Midbrain (tissue), 1 donor: ENCODE measurements at places on chromosomes 11 and 22.

DNA sequence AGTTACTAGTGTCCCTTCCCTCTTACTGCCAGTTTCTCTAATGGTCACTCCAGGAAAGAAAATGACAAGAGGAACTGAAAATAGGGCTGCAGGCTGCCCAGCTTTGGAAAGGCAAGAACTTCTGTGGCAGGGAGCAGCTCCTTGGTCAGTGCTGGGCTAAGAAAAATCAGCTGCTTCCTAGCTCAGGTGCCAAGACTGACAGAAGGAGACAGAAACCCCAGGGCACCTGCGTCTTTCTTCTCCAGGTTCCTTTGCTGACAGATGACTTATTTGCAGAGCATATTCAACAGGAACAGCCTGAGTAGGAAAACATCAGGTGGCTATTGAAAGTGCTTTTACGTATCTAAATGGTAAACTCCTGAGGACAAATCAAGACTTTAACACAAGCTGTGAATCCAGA, 25.4 kb downstream of the MAML2 start:
- DNase-seq = peak; percentile 8

DNA sequence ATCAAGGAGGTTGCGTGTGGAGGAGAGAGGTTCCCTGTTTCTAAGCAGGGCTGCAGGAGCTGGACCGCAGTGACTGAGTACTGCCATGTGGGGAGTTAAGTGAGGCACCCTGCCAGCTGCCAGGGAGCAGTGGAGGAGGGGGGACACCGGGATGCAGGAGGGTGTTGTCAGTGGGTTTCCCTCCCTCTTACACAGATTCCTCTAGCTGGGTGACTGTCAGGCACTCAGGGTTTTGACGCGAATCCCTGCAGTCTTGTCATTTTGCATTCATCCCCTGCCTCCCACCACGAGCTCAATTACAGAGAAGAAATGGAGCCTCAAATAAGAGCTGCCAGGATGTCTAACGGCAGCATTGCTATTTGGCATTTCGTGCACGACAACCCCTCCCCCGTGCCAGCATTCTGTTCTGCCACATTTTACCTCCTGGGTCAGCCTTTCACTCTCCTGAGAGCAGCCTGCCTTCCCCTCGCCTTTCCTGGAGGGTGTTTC, 119.8 kb upstream of the SORL1-AS1 start:
- peak; percentile 75 for DNase-seq

DNA sequence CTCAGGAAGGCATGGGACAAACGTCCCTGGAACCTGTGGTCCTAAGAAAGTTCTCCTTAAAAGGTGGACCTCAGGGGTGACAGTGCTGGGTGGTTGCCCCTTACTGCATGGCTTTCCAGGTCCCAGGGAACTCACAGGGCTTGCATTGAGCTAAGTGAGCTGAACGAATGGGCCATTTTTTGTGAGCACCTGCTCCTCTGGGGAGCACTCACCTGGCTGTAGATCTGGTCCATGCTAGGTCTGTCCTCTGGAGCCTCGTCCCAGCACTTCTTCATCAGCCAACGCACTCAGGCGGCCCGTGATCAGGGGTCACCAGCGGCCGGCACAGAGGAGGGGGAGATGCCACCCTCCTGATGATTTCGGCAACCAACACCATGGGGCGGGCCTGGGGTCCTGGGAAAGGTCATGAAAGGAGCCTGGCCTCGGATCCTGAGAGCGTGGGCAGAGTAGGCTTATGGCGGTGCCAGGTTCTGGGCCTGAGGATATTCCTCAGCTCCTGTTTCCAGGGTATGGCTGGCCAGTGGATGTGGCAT, 36.8 kb upstream of the LRRC32 start:
- no peak for DNase-seq

- no peak for DNase-seq
Observed at GRCh38 chr22:41308054-41308453, 6.7 kb downstream of the ZC3H7B start.

DNA sequence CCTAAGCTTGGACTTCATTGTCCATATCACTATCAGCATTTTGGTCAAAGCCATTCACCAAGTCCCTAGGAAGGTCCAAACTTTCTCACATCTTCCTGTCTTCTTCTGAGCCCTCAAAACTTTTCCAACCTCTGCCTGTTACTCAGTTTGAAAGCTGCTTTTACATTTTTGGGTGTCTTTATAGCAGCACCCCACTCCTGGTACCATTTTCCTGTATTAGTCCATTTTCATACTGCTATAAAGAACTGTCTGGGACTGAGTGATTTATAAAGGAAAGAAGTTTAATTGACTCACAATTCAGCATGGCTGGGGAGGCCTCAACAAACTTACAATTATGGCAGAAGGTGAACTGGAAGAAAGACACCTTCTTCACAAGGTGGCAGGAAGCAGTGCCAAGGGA, 717.0 kb upstream of the CCDC90B start:
- no peak for DNase-seq

GRCh38 chr11:66863428-66864125, 6.7 kb downstream of the LRFN4 start:
- DNase-seq = no peak

- no peak for DNase-seq
Observed at GRCh38 chr11:46336563-46337180, 10.6 kb upstream of the DGKZ start.

GRCh38 chr11:2410616-2411015, 10.1 kb downstream of the TSSC4 start:
- no peak for DNase-seq

DNA sequence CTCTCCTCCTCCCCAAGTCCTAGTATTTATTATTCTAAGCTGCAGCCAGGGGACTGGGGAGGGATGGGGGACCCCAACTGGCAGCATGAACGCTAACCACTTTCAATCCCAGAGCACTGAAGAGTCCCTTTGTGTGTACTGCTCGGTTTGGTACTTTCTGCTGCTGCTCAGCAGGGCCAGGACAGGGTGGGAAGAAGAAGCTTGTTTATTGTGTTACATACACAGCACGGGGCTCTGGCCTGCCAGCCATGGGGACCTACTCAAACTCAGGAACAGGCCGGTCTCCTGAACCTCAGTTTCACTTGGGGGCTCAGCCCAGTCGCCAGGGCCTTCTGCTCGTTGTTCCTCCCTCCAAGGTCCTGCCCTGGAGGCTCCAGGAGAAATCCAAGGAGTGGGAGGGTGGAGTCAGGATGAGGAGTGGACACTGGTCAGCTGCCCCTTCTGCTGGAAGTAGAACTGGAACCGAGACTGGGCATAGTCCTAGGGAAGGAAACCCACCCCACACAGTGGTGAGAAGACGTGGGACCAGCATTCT, 616 bp upstream of the CPT1B start:
- peak; percentile 10 for DNase-seq

DNA sequence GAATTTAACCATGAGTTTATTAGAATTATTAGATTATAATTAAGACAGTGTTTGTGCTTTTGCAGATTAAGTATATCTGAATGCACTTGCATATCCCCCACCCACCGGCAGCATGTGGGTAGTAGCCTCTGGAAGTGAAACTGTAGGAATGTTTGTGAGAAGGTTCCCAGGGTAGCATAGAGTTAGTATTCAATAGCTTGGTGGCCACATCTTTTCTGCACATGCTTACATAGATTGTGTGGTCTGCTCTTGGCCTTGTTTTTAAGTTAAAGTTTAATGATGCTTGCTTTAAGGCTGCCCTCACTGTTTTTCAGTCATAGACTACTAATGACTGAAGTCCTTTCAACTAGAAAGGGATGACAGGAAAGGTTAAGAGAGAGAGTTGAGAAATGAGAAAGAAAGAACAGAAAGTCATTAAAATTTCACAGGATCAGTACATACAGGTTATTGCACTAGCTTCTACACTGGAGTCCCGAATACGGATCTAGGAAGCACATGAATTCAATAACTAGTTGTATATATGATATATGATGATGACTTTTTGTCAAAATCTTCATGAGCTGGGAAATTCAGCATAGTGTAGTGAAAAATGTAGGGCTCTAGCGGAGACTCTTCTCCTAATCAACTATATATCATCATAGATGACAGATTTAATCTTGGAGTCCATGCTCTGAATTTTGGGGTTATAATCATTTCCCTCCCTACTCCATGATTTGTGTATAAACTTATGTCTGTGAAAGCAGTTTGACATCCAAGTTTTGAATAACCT, 137.1 kb downstream of the ARHGAP42 start:
- DNase-seq = no peak

DNA sequence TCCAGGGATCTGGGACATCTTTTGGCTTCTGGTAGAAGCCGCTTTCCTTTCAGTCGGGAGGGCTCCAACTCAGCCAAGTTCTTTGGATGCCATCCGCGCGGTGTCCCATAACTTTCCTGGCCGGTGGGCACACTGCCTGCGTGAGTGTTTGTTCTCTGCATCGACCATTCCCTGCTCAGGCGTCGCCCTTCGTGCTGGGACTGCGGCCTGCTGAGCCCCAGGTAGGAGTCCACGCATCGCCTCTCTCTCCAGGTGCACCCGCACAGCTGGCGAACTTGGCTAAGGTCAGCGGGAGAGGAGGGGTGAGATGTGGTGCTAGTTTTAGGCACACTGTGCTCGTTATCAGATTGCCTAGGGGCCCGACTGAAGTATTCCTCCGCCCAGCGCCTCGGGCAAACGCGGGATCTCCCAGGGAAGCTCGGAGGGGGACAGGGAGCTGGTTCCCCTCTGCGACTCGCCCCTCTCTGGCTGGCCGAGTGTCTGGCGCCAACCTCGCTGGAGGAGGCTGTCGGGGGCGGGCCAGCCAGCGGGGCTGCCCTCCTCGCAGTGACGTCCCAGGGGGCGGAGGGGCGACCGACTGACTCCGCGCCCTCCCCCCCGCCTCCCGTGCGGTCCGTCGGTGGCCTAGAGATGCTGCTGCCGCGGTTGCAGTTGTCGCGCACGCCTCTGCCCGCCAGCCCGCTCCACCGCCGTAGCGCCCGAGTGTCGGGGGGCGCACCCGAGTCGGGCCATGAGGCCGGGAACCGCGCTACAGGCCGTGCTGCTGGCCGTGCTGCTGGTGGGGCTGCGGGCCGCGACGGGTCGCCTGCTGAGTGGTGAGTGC, at the start of gene LAYN:
Gene LAYN, plus strand, starts transcription at position 607 of the 823 bp plus-strand sequence. Its CDS starts 124 bp downstream, at position 731.
- peak; percentile 45 for DNase-seq

GRCh38 chr11:26143566-26144290, 188.2 kb upstream of the ANO3 start:
- no peak for DNase-seq

DNA sequence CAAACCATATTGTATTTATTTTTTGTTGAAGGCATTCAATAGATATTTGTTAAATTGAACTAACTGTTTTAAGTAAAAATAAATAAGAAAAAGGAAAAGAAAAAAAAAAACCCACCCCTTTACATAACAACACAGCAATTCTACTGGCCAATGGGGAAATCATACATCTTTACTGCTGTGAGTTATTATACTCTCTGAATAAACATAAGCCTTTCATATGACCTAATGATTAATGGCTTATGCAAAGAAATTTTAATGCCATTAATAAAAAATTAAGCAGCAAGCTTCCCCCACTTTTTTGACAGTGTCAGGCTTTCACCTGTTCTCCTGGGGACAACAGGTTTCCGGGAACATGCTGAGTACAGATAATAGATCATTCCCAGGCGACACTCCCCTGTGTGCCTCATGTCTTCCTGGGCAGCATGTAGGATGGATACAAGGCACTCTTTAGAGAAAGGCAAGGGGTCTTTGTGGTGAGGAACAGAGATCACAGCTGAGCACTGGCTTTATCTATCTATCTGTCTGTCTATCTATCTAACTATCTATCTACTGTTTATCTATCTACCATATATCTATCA, 676.0 kb downstream of the NTM start:
- no peak for DNase-seq

GRCh38 chr11:76424891-76425290, 19.9 kb upstream of the EMSY start:
- DNase-seq = no peak

DNA sequence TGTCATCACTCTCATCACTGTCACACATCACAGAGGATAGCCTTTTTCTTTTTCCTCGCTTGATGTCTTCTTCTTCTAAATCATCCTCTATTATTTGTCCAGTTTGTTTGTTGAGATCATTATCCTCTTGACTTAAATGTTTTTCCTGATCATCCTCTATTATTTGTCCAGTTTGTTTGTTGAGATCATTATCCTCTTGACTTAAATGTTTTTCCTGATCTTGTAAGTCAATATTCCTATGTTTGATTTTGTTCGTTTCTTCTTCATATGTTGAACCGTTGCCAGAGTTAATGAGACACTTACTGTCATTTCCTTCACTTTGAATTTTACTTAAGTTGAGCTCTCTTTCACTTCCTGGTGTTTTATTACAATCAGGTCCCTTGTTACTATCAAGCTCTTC, 5.6 kb downstream of the CCDC82 start:
- DNase-seq = no peak

- no peak for DNase-seq
Observed at GRCh38 chr11:64880240-64881001, 2.0 kb upstream of the EHD1 start.

- DNase-seq = no peak
Observed at GRCh38 chr11:79335681-79336080, 105.1 kb downstream of the TENM4 start.

- DNase-seq = peak; percentile 23
Observed at GRCh38 chr22:38167988-38168407, 13.6 kb downstream of the PLA2G6 start.

- DNase-seq = peak; percentile 46
Observed at GRCh38 chr11:12411806-12412727, 34.7 kb downstream of the PARVA start.

DNA sequence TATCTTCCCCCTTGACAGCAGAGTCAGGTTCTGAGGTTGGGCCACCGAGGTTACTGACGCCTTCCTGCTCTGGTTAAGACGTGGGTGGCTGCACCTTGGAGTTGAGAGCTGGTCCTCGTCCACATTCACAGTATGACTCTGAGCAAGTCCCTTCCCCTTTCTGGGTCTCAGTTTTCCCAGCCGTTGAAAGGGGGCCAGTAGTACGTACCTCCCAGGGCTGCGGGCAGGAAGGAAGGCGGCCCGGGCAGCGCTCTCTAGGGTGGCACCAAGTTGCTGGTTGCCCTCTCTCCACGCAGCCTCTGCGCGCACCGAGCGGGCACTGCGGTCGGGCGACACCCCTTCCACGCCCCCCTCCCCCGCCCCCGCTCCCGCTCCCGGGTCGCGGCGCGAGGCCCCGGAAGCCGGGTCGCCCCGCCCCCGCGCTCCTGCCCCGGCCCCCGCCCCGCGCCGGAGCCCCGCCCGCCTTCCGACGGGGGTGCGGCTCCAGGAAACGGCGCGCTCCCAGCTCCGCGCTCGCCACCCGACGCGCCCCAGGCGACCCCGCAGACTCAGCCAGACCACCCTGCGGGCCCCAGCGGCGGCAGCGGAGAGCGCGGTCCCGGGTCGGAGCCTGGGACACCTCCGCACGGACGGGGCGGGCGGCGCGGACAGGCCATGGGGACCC, at the start of gene EHBP1L1:
Gene EHBP1L1, plus strand, starts transcription at position 486 of the 664 bp plus-strand sequence. CDS start 250 bp downstream, outside the sequence.
- DNase-seq = no peak

DNA sequence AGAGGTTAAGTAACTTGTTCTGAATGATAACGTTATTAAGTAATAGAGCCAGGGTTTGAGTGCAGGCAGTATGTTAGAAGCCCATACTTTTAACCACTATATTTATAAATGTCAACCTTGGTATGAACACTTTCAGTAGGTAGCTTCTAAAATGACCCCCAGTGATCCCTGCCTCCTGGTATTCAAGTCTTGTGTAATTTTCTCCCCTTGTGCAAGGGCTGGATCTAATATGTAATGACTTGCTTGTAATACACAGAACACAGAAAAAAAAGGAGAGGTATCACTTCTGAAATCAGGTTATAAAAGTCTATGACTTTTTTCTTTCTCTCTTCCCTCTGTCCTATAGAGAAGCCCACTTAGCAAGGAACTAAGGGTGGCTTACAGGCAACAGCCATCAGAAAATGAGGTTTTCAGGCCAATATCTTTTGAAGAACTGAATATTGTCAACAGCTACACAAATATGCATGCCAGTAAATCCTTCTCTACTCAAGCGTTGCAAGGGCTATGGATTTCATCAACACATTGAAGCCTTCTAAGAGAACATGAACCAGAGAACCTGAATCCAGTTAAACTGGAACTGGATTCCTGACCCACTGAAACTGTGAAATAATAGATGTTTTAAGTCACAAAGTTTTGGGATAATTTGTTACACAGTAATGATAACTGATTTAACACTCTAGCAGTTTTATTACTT, 712.3 kb downstream of the METTL15 start:
- no peak for DNase-seq
